ENCODE measurements at places on chromosomes 4 and X.
A peak's percentile ranks its signal among the peaks of the same experiment; 100 is the strongest.

DNA sequence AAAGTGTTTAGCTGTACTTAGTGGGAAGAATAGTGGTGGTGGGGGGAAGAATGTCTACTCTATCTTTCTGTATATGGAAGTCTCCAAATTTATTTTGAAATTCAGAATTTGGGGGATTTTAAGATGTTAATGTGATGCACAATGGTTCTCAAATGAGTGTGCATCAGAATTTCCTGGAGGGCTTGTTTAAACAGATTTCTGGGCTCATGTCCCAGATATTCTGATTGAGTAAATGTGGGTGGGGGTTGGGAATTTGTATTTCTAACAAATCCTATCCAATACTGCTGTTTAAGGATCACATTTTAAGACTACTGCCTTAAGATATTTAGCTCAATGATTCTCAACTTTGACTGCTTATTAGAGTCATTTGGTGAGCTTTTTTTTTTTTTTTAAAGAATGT lies 15.1 kb upstream of the INTS6L start:
- no peak for DNase-seq

GRCh38 chr4:74631338-74631737 lies 163.0 kb downstream of the BTC start:
- no peak for DNase-seq

DNA sequence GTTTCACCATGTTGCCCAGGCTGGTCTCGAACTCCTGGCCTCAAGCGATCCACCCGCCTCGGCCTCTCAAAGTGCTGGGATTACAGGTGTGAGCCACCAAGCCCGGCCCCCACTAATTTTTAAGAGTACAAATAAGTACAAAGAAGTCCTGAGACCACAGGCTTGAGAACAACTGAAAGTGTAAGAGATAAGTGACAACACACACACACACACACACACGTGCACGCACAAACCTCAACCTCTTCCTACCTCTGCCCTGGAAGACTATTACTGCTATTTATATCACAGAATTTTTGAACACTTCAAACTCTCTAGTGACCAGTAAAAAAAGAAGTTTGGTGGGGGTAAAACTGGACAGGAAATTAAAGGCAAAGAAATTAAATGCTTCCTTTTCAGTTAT lies 7.5 kb downstream of the KLHL15 start:
- DNase-seq: no peak

DNA sequence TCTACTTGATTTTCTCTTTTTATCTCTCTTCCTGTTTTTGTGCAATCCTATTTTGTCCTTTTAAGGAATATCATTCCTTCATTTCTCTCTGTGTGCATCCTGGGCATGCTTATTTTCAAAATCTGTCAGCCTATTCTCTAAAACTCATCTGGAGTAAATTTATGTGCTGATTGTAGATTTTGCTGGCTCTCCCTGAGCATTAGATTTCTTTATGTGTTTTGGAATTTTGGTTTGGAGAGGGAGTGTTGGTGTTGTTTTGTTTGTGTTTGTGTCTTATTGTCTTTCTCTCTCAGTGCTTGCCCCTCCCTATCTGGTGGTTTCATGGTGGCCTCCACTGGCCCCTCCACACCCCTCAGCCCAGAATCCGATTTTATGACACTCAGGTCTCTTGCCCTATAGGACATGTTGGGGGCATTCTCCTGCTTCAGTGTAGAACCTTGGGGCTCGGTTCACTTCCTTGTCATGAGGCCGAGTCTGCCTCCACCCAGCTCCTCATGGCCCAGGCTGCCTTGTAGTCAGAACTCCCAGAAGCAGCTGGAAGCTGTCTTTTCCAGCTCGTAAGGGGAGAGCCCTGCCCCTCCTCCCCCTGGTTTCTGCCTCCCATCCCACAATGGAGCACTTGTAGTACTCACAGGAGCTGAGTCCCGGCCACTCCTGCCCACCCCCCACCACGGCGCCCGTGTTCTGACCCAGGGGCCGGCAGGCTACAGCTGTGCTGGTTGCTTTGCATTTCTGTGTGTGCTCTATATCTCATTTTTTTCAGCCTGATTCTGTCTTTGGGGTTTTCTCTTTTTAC lies 24.5 kb upstream of the PJA1 start:
- no peak for DNase-seq

- no peak for DNase-seq
These were observed 995.7 kb upstream of the PRKX start for GRCh38 chrX:4708970-4709760.

GRCh38 chr4:48909697-48910096 lies 3.1 kb upstream of the OCIAD2 start:
- DNase-seq: peak; percentile 98

GRCh38 chr4:7841071-7841470 lies 98.6 kb downstream of the AFAP1 start:
- no peak for DNase-seq

GRCh38 chr4:47251348-47252135 lies 212.0 kb downstream of the COMMD8 start:
- DNase-seq: peak; percentile 9

DNA sequence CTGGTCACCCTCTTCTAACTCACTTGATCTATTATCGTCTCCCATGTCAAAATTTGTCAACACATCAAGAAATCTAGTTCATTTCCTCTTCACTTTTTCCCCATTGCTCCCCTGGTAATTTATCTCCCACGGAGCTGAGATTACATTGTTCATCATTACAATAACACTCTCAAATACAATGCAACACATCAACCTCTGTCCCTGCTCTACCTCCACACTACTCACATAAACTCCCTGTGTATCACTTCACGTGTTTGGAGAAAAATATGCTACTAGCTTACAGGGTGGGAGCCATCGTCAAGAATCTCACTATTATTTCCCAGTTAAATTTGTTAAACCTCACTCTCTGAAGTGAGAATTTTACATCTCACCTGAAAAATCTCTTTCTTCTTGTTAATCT lies 1006.4 kb downstream of the ARAP2 start:
- DNase-seq: no peak

GRCh38 chr4:151922306-151922705 lies 161.5 kb upstream of the GATB start:
- DNase-seq: peak; percentile 63

DNA sequence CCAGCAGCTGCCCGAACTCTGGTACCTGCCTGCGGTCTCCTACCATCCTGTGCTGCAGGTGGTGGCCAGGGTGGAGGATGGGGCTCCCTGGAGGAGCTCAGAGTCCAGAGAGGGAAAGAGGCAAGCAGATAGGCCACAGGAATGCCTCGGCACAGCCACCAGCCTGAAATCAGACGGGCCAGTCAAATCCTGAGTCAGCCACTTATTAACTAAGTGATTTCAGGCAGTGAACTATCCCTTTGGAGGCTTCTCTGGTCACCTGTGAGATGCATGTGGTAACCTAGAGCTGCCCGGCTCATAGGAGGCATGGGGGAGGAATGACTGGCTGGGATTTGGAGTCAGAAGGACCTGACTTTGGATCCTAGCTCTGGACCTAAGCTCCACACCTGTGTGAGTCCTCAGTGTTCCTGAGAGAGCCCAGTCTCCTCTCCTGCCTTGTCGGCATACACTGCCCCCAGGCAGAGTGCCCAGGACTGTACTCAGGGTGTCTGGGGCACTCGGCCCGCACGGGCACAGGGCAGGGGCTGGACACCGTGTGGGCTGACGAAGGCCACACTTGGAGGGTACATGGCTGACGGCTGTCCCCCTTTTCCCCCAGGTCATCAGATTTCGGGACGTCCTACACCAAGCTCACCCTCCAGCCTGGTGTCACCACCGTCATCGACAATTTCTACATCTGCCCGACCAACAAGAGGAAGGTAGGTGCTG lies 96.4 kb upstream of the PSAPL1 start:
- no peak for DNase-seq

- no peak for DNase-seq
These were observed 53.5 kb upstream of the PDE5A start for GRCh38 chr4:119682099-119682498.

DNA sequence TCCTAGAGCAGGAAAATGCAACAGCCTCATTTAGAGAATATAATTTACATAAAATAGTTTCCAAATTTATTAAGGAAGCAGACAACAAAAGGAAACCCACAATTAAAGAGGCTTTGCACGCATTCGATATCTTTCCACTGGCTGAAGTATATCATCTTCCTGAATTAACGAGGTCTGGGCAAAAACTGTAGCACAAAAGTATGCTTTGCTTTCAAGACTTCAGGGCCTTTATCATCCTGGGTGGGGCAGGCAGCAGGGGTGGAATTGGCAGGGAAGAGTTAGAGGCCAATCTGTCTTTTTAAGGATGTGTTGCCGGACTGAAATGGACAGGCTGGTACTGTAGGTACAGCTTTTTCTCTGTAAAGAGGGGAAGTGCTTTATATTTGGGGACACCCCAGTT lies 17.0 kb upstream of the STX18 start:
- DNase-seq: no peak

DNA sequence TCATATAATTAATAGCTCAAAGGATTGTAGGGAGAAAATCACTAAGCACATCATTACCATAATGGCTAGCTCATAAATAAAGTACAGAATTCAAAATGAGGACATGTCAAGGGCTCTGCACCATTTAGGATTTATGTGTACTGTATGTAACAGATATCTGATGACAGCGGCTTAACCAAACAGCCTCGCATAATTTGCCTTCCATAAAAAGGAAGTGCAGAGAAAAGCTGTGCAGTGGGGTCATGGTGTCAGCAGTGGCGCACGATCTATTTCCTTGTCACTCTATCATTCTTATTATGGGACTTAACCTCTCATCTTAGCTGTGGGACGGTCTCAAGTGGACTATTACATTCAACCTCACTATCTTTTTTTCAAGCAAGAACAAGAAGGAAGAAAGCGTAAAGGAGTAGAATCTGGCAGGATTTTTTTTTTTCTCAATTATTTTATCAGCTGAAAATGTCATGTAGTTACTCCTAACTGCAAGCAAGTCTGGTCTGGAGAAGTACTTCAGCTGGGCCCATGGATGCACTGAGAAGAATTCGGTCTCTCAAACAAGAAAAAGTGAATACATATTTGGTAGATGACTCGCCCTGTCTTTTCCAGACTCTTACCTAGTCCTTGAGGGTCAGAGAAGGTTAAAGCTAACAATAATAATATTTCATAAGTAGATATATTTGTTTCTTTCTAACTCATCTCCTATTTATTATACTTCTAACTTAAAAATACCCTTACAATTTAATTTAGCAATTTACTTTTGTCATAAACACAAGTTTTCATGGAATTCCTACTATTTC lies 94.6 kb downstream of the COX18 start:
- peak; percentile 76 for DNase-seq

- peak; percentile 8 for DNase-seq
These were observed 228.5 kb downstream of the PCDH7 start for GRCh38 chr4:30948653-30949052.

DNA sequence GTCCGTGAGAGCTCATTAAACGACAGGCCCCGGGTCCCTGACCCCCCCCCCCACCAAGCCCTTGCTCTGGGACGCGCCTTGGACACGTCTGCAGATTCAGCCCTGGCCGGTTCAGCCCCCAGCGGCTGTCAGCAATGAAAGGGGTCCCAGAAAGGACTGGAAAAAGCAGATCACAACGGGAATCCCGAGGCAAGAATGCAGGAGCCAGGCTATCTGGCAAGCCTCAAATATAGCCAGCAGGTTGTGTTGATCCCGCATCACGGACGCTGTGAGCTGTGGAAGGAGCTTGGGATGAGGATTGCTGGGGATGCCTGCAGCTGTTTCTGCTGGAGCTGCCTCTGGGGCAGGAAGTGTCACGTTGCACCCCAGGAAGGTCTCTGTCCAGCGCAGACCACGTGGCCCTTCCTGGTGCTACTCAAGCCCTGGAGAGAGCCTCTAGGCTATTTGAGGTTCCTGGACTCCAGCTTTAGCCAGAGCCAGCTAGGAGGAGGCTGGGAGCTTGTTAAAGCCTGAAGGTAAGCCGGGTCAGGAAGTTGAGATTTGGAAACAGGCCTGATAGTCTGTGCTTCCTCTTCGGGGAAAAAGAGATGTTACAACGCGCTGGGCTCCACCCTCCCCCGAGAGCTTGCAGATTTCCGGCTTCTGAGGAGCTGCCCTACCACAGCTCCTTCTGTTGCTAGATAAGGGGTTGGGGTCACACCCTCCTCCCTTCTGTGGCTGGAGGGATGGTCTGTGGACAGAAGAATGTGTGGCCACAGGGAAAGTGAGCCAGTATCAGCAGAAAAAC lies 19.3 kb upstream of the CSF2RA start:
- DNase-seq: peak; percentile 83

Measured in EH (cell line).